CD4-positive, alpha-beta T cell treated with Interleukin-1 beta for 1 hour (primary cell): ENCODE measurements at places on chromosomes 4 and X.

DNA sequence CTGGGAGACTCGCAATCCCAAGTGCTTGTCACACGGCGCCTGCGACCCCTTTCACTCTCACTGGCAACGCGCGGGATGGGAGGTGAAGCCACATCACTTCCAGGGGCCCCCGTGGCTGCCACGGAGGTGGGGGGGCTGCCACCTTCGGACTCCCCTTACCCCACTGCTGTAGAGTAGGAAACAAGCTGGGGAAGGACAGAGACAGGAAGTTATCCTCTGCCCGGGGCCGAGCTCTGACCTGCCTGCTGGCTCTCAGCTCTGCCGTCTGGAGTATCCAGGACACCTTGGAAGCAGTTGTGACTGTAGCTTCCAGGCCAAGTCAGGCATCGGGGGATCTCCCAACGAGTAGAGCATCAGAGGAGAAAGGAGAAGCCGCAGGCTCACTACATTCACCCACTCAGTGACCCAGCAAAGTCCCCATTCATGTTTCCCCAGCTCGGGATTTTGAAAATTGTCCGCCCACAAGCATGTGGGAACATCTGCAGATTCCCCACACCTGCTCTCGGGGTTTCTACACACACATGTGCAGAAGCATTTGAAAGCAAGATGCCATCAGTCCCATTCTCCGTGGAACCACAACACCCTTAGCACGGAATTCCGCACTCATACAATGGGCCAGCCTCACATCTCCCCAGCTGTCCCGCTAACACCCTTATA is 10.8 kb downstream of the PDZD4 start:
- no peak for DNase-seq

DNA sequence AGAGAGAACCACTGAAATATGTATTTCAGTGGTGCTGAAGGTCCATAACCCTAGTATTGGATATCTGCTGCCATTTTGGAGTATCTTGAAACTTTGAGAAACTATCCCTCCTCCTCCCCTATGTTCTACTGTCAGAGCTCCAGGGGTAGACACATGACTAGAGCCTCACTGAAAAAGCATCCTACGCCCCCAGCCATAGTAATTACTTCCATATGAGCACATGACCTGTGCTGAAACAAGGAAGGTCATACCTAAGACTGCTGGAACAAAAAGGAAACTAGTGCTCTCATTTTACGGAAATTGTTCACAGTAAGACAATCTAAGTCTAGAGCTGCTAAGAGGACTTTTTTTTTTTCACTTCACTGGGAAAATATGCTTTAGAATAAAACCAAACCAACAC is 42.0 kb upstream of the MAPK10 start:
- DNase-seq, result no peak

- no peak for DNase-seq
Measured at GRCh38 chr4:48388525-48389154, 47.3 kb downstream of the SLAIN2 start.

GRCh38 chr4:1712216-1713002 is at the start of gene SLBP:
SLBP (minus strand) TSS chr4:1712319; CDS start chr4:1712188, 131 bp downstream.
- DNase-seq, result peak; percentile 99

DNA sequence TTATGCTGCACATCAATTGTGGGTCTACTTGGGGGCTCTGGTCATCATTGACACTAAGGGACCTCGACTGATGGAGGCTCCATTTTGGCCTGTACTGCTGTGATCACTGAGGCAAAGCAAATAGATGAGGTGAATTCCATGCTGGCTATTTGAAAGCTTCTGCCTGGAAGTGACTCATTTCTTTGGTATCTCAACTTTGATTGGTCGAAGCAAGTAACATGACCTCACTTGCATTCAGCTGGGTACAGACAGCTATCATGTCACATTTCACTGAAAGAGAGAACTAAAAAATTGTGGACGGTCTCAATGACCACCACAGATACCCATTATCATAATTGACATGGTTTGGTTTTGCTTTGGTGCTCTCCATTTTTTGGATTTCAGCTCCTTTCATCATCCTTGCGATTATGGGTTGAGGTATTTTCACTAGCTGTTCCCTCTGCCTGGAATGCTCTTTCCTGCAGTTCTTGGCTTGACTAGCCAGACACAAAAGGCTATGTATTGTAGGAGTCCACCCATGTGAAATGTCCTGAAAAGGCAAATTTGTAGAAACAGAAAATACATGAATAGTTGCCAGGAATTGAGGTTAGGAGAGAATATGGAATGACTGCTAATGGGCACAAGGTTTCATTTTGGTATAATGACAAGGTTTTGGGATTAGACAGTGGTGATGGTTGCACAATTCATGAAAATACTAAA is 369.2 kb upstream of the LCORL start:
- DNase-seq, result no peak

GRCh38 chr4:140308366-140309123 is 64.9 kb upstream of the SCOC start:
- no peak for DNase-seq

- DNase-seq, result no peak
Measured at GRCh38 chr4:83489711-83490326, 4.9 kb upstream of the ABRAXAS1 start.

GRCh38 chr4:142818031-142818430 is 28.1 kb downstream of the INPP4B start:
- DNase-seq, result no peak

GRCh38 chr4:88791274-88791673 is 93.6 kb upstream of the NAP1L5 start:
- no peak for DNase-seq

DNA sequence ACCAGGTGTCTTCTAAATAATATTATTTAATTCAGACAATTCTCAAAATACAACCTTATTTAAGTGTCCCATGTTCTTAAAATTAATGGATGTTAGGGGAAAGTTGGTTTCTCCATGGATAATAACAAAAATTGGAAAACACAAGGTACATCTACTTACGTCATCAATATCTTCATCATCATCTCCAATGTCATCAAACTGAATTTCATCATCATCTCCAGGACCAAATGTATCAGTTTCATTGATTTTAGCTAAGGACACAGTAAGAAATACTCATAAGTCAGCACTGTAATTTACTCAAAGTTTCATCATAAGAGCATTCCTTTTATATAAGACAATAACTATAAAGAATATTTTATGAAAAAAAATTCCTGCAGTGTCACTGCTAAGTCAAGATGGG is 11.3 kb downstream of the EIF1AX start:
- DNase-seq, result no peak

DNA sequence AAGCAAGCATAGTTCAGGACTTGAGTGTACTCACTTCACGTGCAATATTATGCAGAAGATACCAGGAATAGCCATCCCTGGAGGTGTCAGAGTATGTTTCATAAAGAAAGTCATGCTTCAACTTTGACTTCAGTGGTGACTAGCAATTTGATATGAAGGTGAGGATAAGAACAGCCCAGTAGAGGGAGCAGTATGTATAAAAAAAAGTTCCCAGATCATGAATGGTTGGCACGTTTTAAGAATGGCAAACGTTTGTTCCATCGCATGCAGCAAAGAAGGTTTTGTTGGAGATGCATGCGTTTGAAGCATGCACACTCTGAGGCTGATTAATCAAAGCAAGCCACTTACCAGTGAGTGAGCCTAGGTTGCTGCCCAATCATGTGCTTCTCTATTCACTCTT is 33.5 kb upstream of the SLITRK4 start:
- DNase-seq, result no peak

DNA sequence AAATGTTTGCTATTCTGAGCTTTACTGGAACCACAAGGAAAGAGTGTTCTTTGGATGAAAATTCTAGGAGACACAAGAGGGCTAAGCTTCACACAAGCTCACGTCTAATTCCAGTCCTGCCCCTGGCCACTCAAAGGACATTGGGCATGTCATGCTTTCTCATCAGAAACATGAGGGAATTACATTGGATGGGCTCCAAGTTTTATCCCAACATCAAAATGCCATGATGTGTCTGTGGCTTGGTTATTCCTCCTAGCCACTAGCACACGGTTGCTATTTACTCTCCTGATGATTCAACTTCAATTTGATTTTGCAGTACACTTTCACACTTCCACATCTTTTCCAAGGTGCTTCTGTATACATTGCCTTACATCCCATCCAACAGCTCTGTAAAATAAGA is 149.6 kb upstream of the FAM9B start:
- DNase-seq, result no peak

DNA sequence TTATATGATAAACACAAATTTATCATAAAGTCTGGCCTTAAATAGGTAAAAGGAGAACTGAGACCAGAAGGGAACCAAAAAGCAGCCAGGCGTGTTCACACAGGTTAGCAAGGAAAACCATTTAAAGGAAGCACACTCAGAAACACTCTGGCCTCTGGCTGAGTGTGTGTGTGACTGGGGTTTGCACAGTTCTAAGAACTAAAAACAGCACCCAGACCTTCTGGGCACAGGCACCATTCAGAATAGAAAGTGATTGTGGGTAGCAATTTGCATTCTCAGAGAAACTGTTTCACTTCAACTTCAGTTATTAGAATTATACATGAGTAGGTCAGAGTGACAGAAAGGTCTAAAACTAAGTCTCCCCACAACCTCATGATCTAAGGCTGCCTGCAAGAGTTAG is 10.0 kb downstream of the GPR82 start:
- DNase-seq, result peak; percentile 49

DNA sequence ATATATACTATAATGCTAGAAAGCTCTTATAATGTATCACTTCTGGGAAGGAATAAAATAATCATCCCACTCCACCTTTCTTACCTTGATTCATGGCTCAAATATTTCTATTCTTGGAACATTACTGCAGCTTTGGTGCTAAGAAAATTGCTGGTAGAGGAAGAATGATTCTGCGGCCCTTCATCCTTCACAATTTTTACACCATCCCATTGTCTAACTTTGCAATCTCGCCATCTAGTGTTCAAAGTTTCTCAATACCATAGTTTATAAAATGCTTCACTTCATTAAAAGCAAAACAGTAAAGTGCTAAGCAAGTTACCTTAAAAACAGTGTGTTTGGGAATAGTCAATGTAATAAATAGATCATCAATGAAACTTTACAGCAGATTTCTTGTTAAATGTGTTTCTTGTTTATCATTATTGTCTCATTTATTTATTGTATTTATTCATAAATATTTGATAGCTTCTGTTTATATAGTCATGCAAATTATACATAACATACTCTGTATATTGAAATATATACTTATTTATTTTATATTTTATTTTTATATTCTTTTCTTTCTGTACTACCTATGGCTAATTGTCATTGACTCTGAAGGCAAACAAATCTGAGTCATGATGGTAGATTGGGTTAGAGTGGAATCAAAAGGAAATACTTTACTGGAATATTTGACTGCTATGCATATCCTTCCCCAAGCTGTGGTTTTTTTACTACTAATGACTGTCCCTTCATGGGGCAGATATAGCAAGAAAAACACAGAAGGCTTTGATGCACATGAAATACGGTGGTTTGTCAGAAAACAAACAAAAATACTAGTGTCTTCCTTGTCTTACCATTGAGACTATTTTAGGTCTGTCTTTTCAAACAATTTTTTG is 390.7 kb downstream of the MAPK10 start:
- no peak for DNase-seq

DNA sequence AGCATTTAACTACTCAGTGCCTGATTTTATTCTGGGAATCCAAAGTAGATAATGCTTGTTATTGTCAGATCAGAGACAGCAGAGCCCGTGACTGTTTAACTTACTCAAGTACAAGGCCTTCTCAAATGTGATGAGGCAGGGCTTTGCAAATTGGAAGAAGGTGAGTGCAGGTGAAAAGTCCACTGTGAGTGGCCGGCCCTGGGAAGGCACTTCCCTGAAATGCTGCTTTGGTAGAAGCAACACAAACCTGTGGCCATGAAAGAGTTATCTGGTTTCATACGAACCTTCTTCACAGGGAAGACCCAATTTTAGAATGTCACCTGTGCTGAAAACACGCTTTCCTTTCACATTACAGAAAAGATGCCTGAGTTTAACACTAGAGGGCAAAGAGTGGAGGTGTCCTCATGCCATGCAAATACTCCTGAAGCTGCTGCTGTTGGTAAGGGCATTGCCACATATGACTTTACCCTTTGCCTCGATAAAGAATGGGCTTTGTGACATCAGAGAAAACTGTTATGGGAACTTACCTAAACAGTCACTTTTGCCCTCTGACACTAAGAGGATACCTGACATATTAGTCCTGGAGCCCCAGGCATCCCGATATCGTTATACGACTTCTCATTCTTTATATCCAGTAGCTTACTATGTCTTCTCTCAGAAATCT is 8.0 kb downstream of the PPARGC1A start:
- DNase-seq, result no peak

- DNase-seq, result no peak
Measured at GRCh38 chrX:47843363-47843762, 6.7 kb downstream of the ZNF81 start.

DNA sequence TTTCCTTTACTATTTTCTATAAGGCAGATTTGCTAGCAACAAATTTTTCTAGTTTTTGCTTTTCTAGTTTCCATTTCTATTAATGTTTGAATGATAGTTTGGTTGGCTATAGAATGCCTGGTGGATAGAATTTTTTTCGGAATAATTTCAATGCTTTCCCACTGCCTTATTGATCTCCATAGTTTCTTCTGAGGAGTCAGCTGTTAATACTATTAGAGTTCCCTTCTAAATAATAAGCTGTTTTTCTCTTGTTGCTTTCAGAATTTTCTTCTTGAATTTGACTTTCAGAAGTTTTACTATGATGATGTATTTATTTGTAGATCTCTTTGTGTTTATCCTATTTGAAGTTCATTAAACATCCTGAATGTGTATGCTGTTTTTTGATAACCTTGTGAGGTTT is 91.8 kb downstream of the VSIG4 start:
- no peak for DNase-seq

DNA sequence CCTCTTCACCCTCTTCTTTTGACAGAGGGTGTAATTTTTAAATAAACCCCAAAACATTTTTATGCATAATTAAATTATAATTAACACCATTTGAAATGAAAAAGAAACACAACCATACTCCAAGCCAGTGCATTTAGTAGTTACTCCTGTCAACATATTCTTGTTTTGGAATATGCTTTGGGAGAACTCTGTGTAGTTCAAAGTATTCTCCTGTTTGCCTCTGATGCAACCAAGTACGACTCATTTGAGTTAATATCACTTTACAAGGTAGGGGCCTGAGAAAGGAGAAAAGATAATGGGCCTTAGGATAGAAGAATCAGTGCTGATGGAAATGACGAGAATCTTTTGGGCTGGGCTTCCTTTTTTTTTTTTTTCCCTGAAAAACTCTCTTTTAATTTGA is 2.7 kb downstream of the PTPN13 start:
- no peak for DNase-seq

DNA sequence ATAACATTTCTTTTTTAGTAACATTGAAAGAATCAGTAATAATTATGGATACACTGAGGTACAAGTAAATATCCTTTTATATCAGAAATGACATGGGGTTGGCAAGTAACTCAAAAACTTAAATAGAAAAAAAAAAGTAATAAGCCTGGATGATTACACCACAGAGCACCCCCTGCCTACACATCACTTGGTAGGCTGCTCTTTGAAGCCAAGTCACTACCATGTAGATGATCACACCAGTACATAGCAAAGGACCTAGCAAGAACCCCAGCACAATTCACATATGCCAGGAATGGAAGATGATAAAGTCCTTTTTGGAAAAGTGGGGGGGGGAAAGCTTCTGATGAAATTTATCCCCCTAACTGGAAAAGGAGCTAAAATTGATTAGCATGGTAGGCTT is 56.9 kb downstream of the METTL14 start:
- no peak for DNase-seq
